Activated CD4-positive, alpha-beta T cell treated with anti-CD3 and anti-CD28 coated beads, Interleukin-2, amount 50 U/mL, for 4 hours (primary cell): ENCODE measurements at places on chromosomes 1 and 21.

DNA sequence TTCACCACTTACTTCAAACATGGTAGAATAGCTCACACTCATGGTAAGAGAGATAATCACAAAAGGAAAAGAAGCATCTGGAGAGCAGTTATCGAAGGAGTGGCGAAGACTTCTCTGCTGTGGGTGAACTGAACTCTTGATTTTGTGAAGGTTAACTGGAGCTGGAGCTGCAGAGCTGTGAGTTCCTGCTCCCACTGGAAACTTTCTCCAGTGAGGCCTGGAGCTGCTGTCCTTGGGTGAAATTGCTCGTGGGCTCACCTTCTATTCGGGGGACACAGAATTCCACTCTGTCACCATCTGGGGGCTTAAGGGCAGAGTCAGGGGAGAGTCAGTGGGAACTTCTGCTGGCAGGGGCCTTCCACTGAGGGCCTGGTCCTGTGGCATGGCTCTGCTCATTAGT lies 45.9 kb downstream of the MAB21L3 start:
- no peak for DNase-seq

DNA sequence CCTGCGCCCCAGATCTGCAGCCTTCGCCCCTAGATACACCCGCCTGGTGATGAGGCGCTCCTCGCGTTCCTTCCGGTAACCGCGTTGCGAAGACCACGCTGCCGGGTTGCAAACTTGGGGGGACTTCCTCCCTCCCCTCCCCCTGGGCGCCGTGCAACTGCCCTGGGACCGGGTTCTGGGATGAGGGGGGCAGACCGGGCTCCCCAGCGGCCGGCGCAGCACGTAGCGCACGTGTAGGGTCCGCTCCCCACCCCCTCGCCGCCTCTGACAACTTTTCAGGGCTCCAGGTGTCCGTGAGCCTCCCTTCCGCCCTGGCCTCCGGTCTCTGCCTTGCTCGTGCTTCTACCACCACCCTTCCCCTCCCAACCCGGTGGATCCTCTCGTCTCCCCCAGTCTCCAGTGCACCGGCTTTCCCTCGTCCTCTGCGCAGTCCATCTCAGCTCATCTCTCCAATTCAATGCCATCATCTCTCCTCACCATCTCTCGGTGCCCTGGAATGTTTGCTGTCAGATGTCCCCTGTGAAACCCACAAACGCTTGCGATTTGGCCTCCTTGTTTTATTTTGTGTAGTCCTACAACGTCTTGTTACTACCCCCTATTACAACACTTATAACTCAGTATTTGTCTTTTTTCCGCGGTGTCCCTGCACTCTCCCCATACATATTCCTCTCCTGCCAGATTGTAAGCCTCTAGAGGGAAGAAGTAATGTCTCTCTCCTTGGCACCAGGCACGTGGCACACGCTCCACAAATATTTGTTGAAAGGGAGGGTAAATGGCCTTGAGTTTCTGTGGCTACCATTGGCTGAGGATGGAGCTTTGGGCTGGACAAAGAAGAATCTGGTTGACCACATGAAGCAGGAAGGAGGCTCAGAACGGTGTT lies 782 bp downstream of the PCAT6 start:
- peak; percentile 11 for DNase-seq

DNA sequence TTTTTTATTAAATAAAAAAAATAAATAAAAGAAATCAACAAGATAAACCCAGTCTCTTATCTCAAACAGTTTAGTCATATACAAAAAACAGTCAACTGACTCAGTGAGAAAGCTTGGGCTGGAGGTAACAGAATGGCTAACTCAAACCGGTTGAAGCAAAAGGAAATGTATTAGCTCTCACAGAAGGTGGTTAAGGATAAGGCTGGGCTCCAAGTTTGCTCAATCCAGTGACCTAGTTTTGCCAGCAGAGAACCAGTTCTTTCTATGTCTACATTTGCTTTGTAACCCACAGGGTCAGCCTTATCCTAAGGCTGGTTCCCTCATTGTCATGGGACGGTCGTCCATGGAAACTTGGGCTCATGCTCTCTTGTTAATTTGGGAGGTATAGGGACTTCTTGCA lies 144.5 kb upstream of the L1TD1 start:
- DNase-seq, result no peak

DNA sequence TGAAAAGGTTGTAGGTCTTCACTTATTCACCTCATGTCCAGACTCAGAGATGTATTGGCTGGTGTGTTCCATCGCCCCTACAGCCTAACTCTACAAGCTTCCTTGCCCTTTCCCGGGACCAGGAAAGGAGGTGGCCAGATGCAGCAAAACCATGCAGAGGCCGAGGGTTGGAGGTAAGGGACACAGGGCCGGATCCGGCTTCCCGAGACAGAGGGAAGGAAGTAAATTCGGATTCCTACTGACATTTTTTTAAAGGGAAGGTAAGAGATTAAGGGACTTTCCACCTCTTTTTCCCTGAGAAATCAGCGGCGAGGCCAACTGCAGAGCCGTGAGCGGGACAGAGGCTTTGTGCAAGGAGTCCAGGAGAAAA lies 12.7 kb downstream of the EPHA10 start:
- DNase-seq, result no peak
